Activated T-helper 1 cell treated with anti-CD3 and anti-CD28 coated beads, Interleukin-12 subunit alpha, Interleukin-12 subunit beta, Interleukin-2, Interleukin-4 antibody, amounts not matched to agents 30 ng/mL and 10 ng/mL and 1 ng/mL, durations not matched to agents 14 hours and 24 hours and 36 hours (primary cell): ENCODE measurements at places on chromosomes 4 and X.

DNA sequence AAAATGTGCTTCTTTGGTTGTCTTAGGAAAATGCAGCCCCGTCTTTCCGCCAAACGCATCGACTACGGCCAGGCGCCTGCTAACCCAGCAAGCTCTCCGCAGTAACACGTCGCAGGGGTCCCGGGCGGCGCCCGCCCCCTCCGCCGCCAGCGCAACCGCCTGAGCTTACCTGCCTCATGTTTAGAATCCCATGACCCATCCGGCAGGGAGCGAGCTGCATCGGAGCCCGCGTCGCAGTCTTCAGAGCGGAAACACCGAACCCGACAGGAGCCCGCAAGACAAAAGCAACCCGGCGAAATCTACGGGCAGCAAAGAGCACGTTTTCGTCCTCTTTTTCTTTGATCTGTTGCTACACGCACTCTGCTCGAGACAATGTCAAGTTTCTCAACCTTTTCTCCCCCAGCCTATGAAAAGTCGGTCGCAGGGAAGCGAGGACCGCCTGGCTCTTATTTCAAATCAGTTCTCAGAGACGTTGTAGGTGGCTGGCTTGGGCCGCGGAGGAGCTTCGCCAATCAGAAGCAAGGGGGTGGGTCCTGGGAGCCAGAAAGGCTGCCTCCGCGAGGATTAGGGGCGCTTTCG is at the start of gene MID1:
TSS of gene MID1 (minus strand) at position 465 of the 579 bp plus-strand sequence. CDS start 53,038 bp downstream, outside the sequence.
- DNase-seq, result no peak
- H3K36me3 ChIP-seq, result no peaks in the 10 kb centered on the region
- peak within 1 kb of the TSS; percentile 2 for H3K4me3 ChIP-seq
- H3K27ac ChIP-seq, result no peak within 1 kb of the TSS
- peaks cover 27% of the 10 kb centered on the region for H3K27me3 ChIP-seq

DNA sequence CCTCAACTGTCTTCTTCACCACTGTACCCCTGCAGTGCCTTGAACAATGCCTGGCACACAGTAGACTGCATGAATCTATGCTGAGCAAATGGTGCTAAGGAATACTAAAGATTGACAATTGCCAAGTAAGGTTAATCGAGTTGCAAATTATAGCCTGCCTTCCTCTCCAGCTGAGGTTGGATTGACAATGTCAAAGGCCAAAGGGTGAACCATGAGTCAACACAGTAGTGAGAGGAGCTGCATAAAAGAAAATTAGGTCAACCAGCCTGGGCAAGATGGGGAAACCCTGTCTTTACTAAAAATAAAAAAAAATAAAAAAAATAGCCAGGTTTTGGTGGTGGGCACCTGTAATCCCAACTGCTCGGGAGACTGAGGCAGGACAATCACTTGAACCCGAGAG is 97.1 kb upstream of the BMPR1B start:
- H3K36me3 ChIP-seq, result no peaks in the 10 kb centered on the region
- no peak overlapping the region for H3K27ac ChIP-seq
- H3K27me3 ChIP-seq, result no peaks in the 10 kb centered on the region
- no peak overlapping the region for H3K4me3 ChIP-seq

DNA sequence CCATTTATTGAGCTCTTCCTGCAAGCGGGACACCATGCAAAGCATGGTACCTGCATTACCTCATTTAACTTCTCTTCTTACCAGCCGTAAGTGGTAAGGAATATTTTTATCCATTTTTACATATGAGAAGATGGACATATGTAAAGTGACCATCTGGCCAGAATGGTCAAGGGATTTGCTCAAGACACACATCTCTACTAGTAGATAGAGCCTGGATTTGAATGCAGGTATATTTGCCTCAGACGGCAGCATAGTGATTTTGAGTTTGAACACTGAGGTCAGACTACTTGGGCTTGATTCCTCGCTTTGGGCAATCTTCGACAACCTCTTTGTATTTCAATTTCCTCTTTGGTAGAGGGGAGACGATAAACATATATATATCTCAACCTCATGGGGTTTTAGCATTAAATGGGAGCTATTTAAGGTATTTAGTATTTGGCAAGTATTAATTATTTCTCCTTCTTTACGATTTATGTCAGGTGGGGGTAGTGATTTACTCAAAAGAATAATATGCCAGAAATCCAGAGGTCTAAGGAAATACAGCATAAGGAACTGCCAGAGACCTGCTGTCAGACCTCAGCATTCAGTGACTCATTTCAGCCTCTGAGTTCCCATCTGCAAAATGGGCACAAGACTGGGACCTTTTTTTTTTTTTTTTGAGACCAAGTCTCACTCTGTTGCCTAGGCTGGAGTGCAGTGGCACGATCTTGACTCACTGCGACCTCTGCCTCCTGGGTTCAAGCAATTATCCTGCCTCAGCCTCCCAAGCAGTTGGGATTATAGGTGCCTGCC is 34.6 kb upstream of the CHRNA9 start:
- H3K27me3 ChIP-seq, result no peaks in the 10 kb centered on the region
- H3K27ac ChIP-seq, result peak overlapping the region; percentile 91
- peak overlapping the region; percentile 3 for H3K4me3 ChIP-seq

DNA sequence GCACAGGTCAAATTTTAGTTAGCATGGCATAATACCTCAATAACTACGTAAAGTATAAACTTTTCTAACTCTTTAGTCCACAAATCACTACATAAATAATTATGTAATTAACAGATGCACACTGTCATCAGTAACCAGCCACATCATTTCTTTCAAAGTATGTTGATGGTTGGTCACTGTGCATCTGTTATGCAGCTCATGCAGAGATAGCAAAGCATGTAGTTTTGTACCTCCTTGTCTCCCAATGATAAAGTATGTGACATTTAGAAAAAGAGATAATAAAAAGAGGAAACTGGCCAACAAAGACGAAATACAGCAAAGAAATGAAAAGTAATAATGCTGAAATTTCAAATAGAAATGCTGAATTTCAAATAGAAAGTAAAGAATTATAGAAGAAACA is 2.9 kb downstream of the LAMTOR3 start:
- DNase-seq, result no peak
- no peak overlapping the region for H3K4me3 ChIP-seq
- peaks cover 18% of the 10 kb centered on the region for H3K36me3 ChIP-seq
- H3K27me3 ChIP-seq, result no peaks in the 10 kb centered on the region
- no peak overlapping the region for H3K27ac ChIP-seq
